Transverse colon (tissue), 4 donors: ENCODE measurements at places on chromosomes 3 and 15. TPM values are rescaled to one million over a fixed set of nuclear protein-coding genes. Genes with fewer than 3 reads are reported as not detected.

DNAH1 gene
- total RNA-seq = 17.6 TPM

AP3B2 gene
- total RNA-seq = not detected

SAXO2 gene
- total RNA-seq = not detected

ZNF501 gene
- 2.6 TPM for total RNA-seq

CD200R1 gene
- total RNA-seq = not detected

RARRES1 gene
- 3.4 TPM for total RNA-seq

ZNF774 gene
- total RNA-seq = 0.75 TPM

VIPR1 gene
- total RNA-seq = 259 TPM

DNA sequence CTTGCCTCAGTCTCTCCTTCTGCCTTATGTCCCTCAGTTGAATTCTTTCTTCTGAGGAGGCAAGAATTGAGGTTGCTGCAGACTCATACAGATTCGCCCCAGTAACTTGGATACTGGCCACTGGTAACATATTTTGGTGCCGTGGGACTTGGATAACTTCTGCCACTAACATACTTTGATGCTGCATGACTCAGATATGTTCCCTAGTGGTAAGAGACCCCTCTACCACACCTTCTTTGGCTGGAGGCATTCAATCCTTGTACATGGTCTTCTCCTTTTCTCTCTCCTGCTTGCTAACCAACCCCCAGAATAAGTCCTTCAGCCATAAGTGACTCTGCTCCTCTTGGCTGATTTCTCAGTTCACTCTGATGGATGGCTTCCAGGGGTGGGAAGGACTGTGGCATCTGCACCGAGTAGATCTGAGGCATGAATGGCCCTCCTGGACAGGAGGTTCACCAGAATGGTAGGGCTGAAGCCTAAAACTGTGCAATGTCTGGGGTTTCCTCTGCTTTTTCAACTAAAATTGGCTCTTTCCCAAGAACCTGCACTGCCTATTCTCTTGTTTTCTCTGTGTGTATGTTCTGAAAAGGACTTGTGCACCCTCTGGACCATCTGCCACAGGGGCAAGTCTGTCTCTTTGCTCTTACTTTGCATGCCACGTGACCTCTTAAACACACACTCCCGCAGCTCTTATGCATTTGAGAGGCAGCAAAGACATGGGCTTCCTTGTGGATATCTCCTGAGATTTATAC lies 55.5 kb upstream of the FSTL1 start:
- DNase-seq = no peak

GRCh38 chr3:59433546-59433945 lies 383.7 kb upstream of the CFAP20DC start:
- DNase-seq = no peak

DNA sequence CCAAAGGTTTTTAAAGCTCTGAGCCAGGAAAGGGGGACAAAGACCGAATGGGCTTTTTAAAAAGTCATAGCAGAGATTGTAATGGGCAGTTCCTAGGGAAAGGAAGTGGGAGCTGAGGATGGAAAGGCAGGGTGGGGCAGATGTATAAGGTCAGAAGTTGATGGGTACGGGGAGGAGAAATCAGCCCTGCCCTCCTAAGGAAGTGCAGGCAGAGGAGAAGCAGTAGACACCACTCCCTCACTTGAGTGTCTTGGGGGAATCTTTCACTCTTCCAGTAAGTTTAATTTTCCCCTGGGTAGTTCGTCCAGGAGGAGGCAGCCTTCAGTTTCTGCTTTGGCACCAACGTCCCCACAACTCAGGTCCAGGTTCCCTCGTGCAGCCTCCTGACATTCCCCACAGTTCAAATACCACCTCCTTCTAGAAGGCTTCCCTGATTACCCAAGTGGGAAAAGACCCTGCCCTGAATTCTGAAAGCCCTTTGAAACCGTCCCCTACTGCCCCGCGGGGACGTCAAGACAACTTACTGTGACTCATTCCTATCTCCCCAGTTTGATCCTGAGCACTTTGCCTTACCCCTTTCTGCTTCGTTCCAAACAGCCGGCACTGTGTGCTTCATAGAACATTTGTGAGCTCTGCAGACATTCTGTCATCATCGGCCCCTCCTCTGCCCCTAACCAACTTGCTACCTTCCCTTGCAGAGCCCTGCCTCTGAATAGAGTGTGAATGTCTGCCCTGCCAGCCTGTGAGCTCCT lies 14.3 kb upstream of the SRP14 start:
- no peak for DNase-seq

- DNase-seq = no peak
Observed at GRCh38 chr15:57100136-57100539, 181.7 kb downstream of the TCF12 start.

DNA sequence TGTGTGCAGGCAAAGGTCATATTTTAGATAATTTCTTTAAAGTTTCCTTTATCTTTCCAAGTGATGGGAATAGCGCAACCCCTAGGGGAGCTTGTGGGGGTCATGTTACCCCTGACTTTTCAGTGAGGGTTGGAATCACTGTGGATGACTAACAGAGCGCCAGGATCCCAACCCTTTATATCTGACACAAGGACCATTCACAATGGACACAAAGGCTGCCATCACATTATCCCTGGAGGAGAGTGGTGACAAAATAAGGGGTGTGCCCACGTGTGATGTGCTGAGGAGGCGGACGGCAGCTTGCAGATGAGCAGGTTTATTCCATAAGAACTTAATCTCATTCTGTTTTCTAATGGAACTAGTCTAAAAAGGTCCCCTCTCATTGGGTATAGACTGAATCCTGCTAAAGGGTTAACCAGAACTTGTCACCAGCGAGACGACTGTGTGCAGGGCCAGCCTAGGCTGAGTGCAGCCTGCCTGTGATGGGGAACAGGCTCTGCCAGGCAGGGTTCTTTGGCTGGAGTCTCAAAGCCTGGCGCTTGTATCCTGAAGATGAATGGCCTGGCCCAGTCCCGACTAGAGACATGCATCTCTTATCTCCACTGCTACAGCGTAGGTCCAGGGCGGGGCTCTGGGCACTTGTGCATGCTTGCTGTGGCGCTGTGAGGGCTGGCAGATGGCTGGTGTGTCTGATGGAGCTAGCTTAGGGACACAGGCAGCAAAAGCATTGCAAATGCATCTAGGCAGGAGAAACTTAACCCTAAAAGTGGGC lies 50.2 kb downstream of the CHDH start:
- peak; percentile 31 for DNase-seq

- DNase-seq = no peak
Observed at GRCh38 chr3:63355809-63356208, 77.7 kb downstream of the SYNPR start.

- DNase-seq = no peak
Observed at GRCh38 chr3:35633332-35634124, 5.8 kb upstream of the ARPP21 start.

DNA sequence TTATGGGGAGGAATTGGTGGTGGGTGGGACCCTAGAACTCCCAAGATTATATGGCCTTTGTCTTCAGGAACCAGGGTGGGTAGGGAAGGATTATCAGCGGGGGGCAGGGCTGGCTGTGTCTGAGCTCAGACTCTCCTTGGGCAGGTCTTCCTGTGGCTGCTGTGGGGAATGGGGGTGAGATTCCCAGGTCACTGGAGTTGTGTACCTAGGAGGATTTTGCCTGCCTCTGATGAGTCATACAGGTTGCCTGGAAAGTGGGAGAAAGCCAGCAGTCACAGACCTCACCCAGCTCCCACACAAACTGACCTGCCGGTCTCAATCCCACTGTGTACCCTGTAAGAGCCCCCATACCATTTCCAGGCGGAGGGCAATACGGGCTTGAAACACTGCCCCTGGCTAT lies 209.9 kb upstream of the CNTN3 start:
- DNase-seq = no peak

DNA sequence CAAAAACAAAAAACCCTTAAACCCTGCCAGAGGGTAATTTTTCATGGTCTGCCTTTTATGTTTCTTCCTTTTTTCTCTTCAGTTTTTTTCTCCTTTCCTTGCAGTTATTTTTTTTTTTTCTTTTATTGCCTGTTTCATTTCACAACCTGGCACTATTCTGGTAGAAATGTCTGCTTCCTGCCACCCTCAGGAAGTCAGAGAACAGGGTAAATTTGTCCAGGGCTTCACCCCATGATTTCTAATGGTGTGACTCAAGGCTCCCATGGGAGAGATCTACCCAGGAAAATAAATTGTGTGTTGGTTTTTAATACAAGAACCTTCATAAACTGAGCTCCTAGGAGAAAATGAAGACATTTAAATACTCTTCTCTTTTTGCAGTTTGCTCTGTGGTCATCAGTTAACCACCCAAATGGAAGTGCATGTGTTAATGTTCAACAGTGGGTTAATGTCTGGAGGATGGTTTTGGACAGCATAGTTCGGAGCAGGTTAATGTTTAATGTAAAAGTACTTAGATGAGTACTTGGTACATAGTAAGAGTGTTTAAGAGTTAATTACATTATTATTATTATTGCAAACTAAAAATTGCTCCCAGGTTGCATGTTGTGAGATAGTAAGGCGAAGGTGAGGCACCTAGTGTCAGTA lies 45.9 kb downstream of the CGNL1 start:
- no peak for DNase-seq

- peak; percentile 42 for DNase-seq
Observed at GRCh38 chr3:177201700-177202397, 4.6 kb upstream of the TBL1XR1 start.

- no peak for DNase-seq
Observed at GRCh38 chr3:117871934-117872333, 1162.4 kb downstream of the TUSC7 start.

DNA sequence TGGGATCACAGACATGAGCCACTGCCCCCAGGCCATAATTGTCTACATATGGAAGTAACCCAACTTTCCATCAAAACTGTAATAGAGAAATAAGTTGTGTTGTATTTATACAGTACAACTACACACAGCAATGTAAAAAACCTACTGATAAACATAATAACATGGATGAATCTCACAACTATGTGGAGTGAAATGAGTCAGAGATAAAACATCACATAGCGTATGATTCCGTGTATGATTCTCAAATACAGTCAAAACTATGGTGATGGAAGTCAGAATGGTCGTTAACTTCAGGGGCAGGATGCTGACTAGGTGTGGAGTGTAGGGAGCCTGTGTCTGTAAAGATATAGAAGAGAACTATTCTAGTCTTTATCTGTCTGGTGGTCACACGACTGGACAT lies 332.7 kb upstream of the SLCO3A1 start:
- no peak for DNase-seq

DNA sequence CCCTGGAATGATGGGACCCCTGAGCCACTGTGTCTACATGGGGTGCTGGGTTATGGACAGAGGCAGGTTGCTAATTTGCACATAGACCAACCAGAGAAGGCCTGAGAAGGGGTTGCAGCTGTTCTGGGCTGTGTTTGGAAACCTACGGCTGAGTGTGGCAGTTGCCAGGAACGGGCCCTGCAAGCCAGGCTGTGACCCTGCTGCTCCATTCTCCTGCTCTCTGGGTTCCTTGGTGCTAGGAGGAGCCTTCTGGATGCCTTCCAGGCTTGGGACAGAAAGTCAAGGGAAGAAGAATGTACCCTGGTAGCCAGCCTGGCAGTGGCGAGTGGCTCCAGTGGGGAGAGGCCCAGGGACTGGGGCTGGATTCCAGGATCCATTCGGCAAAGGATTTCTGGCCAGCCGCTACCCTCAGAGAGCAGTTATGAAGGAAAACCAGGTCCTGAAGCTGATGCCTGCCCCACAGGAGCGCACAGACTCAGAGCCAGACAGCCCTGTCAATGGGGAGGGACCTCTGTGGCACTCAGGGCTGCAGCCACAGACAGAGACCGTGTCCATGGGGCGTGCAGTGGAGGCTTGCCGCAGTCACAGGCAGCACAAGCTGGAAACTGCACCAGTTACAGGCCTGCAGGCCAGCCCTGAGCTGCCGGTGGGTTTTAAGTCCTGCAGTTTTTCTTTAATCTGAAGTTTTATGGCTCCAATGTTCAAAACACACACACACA lies 55.1 kb upstream of the ACAD9 start:
- no peak for DNase-seq

- no peak for DNase-seq
Observed at GRCh38 chr3:83477563-83477962, 1481.2 kb upstream of the CADM2 start.

DNA sequence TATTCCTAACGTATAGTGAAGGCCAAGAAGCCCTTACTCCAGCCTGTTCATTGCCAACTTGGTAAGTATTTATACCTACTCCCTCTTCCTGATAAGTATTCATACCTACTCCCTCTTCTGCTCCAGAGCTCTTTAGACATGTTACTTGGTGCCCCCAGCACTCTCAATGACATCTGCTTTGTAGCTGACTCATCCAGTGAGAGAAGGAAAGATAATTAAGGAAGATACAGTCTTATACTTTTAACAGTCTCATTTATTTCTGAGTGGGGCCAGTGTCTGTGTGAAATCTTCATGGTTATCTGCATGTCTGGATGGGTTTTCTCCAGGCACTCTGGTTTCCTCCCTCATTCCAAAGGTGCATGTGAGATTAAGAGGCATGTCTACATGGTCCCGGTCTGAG lies 698.7 kb downstream of the FHIT start:
- DNase-seq = no peak

DNA sequence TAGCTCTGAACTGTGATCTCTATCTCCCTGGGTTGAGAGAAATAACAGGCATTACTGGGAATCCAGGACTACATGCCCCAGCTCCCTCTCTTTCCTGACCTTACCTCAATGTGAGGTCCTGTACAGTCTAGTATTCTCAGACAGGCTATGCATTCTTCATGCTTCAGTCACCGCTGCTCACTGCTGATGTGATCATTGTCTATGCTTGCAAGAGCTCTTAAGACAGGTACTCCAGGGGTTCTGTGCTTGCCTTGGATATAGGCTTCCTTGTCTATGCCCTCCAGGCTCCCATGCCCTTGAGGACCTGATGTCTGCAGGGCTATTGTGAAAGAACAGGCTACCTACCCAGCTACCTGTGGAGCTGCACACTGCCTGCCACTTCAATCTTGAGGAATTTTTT lies 183.6 kb downstream of the MBNL1 start:
- no peak for DNase-seq

DNA sequence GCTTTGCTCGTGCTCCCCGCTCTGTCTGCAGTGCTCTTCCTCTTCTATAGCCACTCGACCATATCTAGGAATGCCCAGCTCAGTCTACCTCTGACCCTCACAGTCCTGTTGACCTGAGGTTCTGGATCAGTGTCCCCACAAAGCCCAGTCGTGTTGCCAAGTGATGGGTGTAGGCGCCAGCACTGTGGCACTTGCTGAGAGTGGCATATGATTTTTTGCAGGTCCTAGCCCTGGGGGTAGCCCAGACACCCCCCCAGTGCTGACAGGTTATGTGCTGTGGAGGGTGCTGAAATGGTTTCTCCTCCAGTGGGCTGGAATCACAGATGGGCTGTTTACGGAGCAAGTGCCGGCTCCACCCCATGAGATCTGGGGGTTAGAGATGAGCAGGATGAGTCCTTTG lies 32.5 kb downstream of the ACAD9 start:
- DNase-seq = no peak

- peak; percentile 26 for DNase-seq
Observed at GRCh38 chr3:139538733-139539132, 809 bp downstream of the RBP1 start.

DNA sequence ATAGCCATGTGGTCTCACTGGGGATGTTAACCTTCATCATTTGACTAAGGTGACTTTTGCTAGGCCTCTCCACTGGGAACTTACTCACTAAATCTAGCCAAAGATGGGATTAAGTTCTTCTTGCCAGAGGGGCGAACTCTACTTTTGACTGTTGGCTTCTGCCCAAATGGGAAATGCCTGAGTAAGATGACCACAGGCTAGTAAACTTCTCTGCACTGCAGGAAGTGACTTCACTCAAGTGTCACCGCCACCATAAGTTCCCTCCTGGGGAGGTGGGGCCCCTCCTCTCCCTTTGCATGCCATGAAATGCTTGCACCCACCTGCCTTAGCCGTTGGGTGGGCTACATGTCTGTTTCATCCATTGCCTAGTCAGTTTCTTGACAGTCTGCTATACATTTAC lies 388.3 kb downstream of the FEZF2 start:
- no peak for DNase-seq

GRCh38 chr3:126548556-126549466 lies 9.9 kb downstream of the C3orf22 start:
- DNase-seq = peak; percentile 2
